ENCODE measurements at places on chromosomes 13 and 19. TPM values are rescaled to one million over a fixed set of nuclear protein-coding genes. Genes with fewer than 3 reads are reported as not detected.

GRCh38 chr19:12788682-12789097 is 2.6 kb upstream of the JUNB start:
- peak; percentile 80 for DNase-seq

- no peak for DNase-seq
Observed at GRCh38 chr19:9909251-9909650, 27.1 kb downstream of the OLFM2 start.

- DNase-seq = no peak
Observed at GRCh38 chr13:46051968-46052318, 603 bp downstream of the ZC3H13 start.

DNA sequence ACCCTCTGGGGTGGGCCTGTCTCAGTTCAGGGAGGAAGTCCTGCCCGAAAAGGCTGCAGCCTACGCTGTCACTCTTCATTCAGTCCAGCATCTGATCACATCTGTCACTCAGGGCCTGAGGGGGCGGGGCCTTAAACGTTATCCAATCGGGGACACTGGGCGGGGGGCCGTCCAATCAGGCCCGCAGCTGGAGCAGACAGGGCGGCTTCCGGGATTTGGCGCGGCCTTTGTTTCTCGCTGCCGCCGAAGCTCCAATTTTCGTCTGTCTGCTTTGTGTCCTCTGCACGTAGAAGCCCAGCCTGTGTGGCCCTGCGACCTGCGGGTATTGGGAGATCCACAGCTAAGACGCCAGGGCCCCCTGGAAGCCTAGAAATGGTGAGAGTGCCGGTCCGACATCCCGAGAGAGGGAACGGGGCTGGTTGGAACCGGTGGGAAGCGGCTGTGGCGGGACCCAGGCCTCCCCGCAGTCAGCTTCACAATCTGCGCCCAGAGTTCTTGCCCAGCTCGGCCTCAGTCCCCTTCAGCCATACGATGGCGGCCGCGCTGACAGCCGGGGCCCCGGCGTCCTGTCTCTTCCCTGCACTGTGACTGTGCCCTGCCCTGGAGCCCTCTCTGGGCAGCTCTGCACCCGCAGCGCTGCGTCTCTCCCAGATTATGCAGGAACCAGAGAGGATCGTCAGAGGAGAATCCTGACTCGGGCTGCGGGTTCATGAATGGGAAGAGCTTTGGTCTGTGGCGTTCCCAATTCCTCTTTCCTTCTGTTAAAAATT is at the start of gene ZNF730:
Gene ZNF730 (plus strand): TSS at position 224 of the 770 bp plus-strand sequence. CDS start 149 bp downstream, at position 373.
- DNase-seq = peak; percentile 57

DNA sequence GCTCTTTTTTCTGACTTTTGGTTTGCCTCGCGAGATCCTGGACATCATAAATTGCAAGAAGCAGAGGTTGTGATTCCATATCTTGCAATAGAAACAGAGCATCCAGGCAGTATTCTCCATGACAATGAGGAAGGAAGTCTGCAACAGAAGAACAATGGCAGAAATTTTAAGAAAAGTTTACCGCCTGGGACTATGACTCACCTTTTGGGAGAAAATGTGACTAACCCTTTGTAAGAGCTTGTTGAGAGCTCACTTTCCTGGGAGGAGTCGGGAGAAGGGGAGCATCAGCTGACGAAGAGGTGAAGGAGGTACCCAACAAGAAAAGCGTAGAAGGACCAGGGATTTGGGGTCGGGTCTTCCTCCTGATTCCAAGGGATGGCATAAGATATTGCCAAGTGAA is 34.3 kb upstream of the TNFSF11 start:
- DNase-seq = peak; percentile 70

DNA sequence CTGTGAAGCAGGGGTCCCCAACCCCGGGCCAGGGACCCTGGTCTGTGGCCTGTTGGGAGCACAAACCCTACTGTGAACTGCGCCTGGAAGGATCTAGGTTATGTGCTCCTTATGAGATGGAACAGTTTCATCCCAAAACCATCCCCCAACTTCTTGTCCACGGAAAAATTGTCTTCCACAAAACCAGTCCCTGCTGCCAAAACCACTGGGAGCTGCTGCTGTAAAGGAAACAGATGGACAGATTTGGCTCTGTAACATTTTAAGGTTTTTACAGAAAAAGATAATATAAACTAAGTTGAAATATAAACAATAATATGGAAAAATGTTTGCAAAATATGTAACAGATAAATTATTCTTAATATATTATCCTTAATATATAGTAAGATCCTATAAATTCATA is 73.7 kb downstream of the COG6 start:
- DNase-seq = peak; percentile 50

GRCh38 chr19:36136964-36137686 is 2.7 kb upstream of the CAPNS1 start:
- DNase-seq = no peak

DNA sequence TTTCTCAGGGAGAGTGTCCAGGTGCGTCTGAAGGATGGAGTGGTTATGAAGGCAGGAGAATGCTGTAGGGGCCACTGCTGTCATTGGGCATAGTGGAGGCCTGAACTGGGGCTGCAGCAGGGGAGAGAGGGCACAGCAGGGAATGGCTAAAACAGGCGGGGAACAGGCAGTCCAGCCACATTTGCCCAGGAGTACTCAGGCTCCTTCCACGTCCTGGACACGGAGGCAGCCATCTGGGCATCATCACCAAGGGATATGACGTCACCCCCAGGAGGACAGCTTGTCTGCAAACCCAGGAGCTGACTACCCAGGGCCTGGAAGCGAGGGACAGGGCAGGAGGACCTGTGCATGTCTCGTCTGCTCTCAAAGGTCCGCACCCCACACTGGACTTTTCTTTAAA is 22.2 kb downstream of the VSTM2B start:
- DNase-seq = no peak

DNA sequence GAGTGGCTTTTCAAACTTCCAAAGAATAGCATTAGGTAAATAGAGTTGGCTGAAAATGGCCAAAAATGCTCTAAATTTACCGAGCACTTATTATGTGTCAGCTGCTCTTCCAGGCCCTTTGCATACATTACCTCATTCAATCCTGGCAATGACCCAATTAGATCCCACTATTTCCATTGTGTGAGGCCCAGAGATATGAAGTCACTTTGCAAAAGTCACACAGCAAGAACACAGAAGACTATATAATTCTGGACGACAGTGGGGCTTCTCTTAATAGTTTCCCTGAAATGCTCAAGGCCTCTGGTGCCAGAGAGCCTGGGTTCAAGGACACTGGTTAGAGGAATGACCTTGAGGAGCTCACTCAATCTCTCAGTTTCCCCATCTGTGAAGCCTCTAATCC is 146.8 kb downstream of the IER2 start:
- DNase-seq = no peak

GRCh38 chr13:49540552-49540951 is 44.8 kb downstream of the PHF11 start:
- peak; percentile 76 for DNase-seq

GRCh38 chr13:70505809-70506208 is 397.6 kb upstream of the KLHL1 start:
- DNase-seq = no peak

GRCh38 chr13:40143106-40143505 is 487.6 kb downstream of the COG6 start:
- no peak for DNase-seq

- no peak for DNase-seq
Observed at GRCh38 chr13:30816736-30817135, 81.4 kb downstream of the ALOX5AP start.

- no peak for DNase-seq
Observed at GRCh38 chr13:23609414-23609760, 39.2 kb downstream of the TNFRSF19 start.

DNA sequence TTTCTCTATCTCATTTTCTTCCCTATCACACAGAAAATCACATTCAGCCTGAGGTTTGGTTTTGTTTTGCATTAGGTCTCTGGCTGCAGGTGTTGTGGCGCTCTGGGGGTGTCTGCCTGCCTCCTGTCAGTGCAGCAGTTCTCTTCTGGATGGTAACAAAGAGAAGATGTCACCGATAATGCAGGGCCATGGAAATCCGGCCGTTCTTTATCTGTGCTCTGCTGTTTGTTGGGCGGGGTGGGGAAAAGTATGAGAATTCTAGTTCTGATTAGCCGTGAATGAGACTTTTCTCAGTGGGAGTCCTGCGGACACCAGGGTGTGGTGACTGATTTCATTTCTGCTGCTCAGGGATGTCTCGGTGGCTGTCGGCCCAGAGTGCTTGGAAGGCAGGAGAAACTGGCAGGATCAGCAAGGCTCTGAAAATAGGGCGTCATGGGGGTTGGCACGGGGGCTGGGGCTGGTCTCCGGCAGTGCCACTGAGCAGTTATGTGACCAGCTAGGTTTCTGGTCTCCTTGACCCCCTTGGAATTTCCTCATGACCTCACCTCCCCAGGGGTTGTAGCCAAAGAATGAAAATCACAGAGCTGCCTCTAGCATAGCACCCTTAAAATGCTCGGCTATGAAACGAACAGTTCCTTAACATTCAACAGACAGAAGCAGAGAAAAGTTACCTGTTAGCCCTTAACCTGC is 5.0 kb downstream of the RNF113B start:
- DNase-seq = no peak

DNA sequence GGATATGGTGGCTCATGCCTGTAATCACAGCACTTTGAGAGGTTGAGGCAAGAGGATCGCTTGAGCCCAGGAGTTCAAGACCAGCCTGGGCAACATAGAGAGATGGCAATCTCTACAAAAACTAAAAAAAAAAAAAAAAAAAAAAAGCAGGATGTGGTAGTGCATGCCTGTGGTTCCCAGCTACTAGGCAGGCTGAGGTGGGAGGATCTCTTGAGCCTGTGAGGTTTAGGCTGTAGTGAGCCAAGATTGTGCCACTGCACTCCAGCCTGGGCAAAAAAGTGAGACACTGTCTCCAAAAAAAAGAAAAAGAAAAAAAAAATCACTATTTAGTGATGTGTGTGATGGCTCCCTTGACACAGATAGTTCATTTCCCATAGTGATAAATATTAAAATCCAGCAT is 365.0 kb upstream of the NBEA start:
- DNase-seq = no peak

GRCh38 chr13:97239943-97240787 is 18.0 kb downstream of the MBNL2 start:
- no peak for DNase-seq

- DNase-seq = no peak
Observed at GRCh38 chr13:110162866-110163658, 143.9 kb downstream of the COL4A1 start.

DNA sequence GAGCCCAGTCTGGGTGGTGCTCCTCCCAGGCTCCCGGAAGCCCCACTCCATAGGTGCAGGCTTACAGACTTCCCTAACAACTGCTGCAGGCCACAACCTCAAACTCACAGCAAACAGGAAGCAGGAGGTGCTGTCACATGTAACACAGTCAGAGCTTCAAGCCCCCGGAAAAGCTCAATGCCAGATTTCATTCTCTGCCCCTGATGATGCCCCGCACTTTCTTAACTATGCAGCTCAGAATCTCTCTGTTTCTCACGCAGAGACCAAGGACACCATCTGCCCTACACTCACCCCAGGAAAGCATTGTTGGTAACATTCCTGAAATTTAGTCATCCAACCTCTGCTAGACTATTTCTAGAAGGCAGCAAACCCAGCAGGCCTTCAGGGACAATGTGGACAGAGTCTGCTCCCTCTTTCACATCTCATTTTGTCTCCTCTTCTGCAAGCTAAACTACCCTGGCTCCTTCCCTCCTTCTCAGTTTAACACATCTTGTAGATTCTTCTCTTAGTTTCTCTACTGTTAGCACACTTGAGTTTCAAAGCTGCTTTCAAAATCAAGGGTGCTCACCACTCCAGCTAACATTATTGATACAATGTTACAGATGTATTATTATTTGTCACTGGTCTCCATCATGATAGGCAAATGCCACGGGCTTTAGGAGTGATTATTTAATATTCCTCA is 162.5 kb downstream of the KCTD12 start:
- DNase-seq = peak; percentile 79

DNA sequence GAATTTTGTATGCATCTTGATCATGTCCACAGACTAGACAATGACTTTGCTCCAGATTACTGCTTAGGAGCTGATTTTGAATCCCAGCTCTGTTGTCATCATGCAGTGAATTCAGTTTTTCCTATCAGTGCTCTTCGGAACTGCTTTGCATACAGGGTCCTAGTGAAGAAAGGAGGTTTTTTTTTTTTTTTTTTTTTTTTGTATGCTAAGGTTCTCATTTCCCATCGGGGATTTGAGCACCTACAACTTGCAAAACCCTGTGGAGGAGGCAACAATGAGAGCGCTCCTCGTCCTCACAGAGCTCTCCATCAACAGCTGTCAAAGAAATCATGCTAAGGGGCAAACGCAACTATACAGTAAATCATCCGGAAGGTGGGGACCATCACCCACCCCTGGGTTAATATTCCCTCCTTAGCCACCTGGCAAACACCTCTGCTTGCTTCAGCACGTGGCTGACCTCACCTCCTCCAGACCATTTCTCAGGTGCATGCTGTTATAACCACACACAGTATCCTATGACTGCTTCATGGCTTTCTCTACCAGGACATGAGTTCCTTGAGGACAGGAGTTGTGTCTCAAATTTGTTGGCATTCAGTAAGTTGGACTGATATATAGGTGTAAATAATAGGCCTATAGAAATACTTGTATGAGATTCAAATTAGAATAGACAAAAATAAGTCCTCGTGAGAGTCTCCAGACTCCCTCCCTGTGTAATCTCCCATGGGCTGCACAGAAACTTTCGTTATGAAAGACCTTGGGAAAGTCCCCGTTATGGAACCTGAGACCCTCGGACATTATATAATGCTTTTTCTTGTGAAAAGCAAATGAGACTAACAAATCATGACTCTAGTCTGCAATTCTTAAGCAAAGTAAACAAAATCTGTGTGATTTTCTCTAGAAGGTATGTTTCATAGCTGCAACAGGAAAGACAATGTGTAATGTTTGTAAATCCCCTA is 113.8 kb downstream of the KATNAL1 start:
- no peak for DNase-seq

GRCh38 chr19:16825312-16826052 is 3.7 kb upstream of the SIN3B start:
- peak; percentile 38 for DNase-seq

GRCh38 chr19:3149089-3149488 is 13.3 kb downstream of the GNA15 start:
- no peak for DNase-seq

DNA sequence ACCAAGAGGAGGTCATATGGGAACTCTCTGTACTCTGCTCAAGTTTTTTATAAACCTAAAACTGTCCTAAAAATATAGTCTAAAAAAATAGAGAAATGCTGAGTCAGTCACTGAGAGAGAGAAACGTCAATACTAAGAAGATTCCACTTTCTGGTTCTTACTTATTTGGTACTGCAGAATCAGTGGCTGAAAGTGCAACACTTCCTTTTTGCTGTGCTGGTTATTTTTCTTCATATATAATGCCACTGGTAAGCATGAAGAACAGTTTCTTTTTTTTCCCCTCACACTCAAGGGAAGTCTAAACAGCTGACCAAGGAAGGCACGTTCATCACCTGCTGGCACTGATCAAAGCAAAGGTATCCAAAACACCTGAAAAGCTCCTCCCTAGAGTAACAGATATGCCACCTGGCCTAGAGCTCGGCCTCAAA is 44.3 kb upstream of the N4BP2L1 start:
- no peak for DNase-seq

The C13orf42 gene
- total RNA-seq = not detected

The STRN4 gene
- 68.2 TPM for total RNA-seq

The MYH14 gene
- total RNA-seq = 0.25 TPM

The ZNF442 gene
- total RNA-seq = 1.4 TPM

The SUCLA2 gene
- total RNA-seq = 30.1 TPM

The CLC gene
- total RNA-seq = not detected

The TSSK6 gene
- 0.26 TPM for total RNA-seq

Measured in dermis microvascular lymphatic vessel endothelial cell (primary cell).